Melanocyte of skin (primary cell): ENCODE measurements at places on chromosomes 16 and 17. TPM values are rescaled to one million over a fixed set of nuclear protein-coding genes. Genes with fewer than 3 reads are reported as not detected.

The PLA2G10 gene
- not detected in 2 replicates for total RNA-seq

The USP31 gene
- 8.3 and 10.5 TPM in 2 replicates for total RNA-seq

The CDK10 gene
- 24.8 and 38.9 TPM in 2 replicates for total RNA-seq

The TNK1 gene
- 0.69 and 0.73 TPM in 2 replicates for total RNA-seq

The IL34 gene
- total RNA-seq, result 3.8 and 5.1 TPM in 2 replicates

The CYBA gene
- total RNA-seq, result 202 and 205 TPM in 2 replicates

The AMDHD2 gene
- total RNA-seq, result 141 and 149 TPM in 2 replicates

The GOT2 gene
- 63.9 and 73.0 TPM in 2 replicates for total RNA-seq

The TBC1D26 gene
- under 0.01 and 0.34 TPM in 2 replicates for total RNA-seq

The TSPAN10 gene
- total RNA-seq, result 77.6 and 79.1 TPM in 2 replicates

The TPSD1 gene
- not detected in 2 replicates for total RNA-seq

The SOST gene
- not detected in 2 replicates for total RNA-seq

The GOSR1 gene
- 23.1 and 23.6 TPM in 2 replicates for total RNA-seq

The CACNG4 gene
- under 0.01 TPM in 1 of 2 replicates, not detected in the other for total RNA-seq

The CEMP1 gene
- not detected in 2 replicates for total RNA-seq

The OR4D1 gene
- not detected in 2 replicates for total RNA-seq

The C16orf92 gene
- total RNA-seq, result not detected in 2 replicates

The YPEL2 gene
- total RNA-seq, result 3.3 and 6.5 TPM in 2 replicates

The CTRB2 gene
- total RNA-seq, result not detected in 2 replicates

The OTOP2 gene
- not detected in 2 replicates for total RNA-seq

The RSKR gene
- total RNA-seq, result 6.7 and 13.4 TPM in 2 replicates

The AANAT gene
- not detected in 2 replicates for total RNA-seq

The SLC38A8 gene
- total RNA-seq, result 4.0 and 4.2 TPM in 2 replicates

The TEKT5 gene
- total RNA-seq, result not detected in 2 replicates

The CLDN9 gene
- not detected in 2 replicates for total RNA-seq

The RPTOR gene
- total RNA-seq, result 48.6 and 53.1 TPM in 2 replicates

The KLHL11 gene
- 23.4 and 37.4 TPM in 2 replicates for total RNA-seq

The ARL16 gene
- 14.0 and 18.5 TPM in 2 replicates for total RNA-seq

The FOXO3B gene
- total RNA-seq, result 3.3 and 3.4 TPM in 2 replicates

The PRSS27 gene
- 0.73 and 1.4 TPM in 2 replicates for total RNA-seq

The FBXW10B gene
- 0.69 and 1.5 TPM in 2 replicates for total RNA-seq

The TBC1D3E gene
- total RNA-seq, result 0.73 TPM in 1 of 2 replicates, not detected in the other

The FBXL16 gene
- not detected in 2 replicates for total RNA-seq

The PRSS53 gene
- total RNA-seq, result 1.0 and 1.1 TPM in 2 replicates

The TSPOAP1 gene
- total RNA-seq, result 1.8 and 2.8 TPM in 2 replicates

The TM4SF5 gene
- total RNA-seq, result not detected in 2 replicates

The PDK2 gene
- total RNA-seq, result 30.3 and 34.5 TPM in 2 replicates

The TMC5 gene
- not detected in 2 replicates for total RNA-seq

The USH1G gene
- total RNA-seq, result not detected in 2 replicates

The RIPOR1 gene
- total RNA-seq, result 23.6 and 26.8 TPM in 2 replicates

The GNAO1 gene
- total RNA-seq, result 0.34 and 0.36 TPM in 2 replicates

The STAT5A gene
- total RNA-seq, result 54.8 and 64.6 TPM in 2 replicates

The KRT33A gene
- total RNA-seq, result not detected in 2 replicates

The SEPHS2 gene
- 15.3 and 21.3 TPM in 2 replicates for total RNA-seq

The CASKIN1 gene
- under 0.01 and 1.7 TPM in 2 replicates for total RNA-seq

The SECTM1 gene
- 8.4 and 15.8 TPM in 2 replicates for total RNA-seq

The PIK3R6 gene
- total RNA-seq, result not detected in 2 replicates

The PIK3R5 gene
- 0.69 TPM in 1 of 2 replicates, not detected in the other for total RNA-seq

The KIF2B gene
- not detected in 2 replicates for total RNA-seq

The NDUFAF8 gene
- total RNA-seq, result 34.0 and 34.9 TPM in 2 replicates

The C16orf95 gene
- total RNA-seq, result 4.5 and 7.6 TPM in 2 replicates

The PPY gene
- total RNA-seq, result not detected in 2 replicates

The SLC35G6 gene
- not detected in 2 replicates for total RNA-seq

The OR3A3 gene
- not detected in 2 replicates for total RNA-seq
